ENCODE measurements at places on chromosomes 3 and 15. TPM values are rescaled to one million over a fixed set of nuclear protein-coding genes. Genes with fewer than 3 reads are reported as not detected.

The MB21D2 gene
- total RNA-seq, result 0.23 TPM

- DNase-seq, result peak; percentile 62
Measured at GRCh38 chr3:27138562-27138961, 230.6 kb downstream of the NEK10 start.

The ACP3 gene
- total RNA-seq, result not detected

GRCh38 chr15:66774001-66774814 lies 72.2 kb downstream of the SMAD6 start:
- DNase-seq, result peak; percentile 84

The SPCS1 gene
- total RNA-seq, result 78.3 TPM

The PLA2G4E gene
- not detected for total RNA-seq

DNA sequence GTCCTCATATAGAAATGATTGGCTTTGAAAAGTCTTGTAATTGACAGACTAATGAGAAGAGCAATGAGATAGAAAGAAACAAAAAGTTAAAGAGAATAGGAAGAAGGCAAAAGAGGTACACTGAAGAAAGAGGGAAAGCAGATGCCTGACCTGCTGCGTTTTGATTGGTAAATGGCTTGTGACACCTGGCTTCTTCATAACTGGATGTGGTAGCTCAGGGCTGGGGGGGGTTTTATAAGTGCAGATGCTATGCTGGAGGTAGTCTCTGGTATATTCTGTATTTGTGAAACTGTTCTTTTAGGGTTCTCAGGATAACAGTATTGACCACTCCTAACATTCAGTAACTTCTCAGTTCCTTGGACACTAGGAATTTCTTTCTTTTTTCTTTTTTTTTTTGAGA lies 1.4 kb downstream of the STARD9 start:
- no peak for DNase-seq
